ENCODE measurements at places on chromosomes 16 and 17.

- no peak for DNase-seq
Measured at GRCh38 chr17:917941-918740, 61.4 kb downstream of the NXN start.

DNA sequence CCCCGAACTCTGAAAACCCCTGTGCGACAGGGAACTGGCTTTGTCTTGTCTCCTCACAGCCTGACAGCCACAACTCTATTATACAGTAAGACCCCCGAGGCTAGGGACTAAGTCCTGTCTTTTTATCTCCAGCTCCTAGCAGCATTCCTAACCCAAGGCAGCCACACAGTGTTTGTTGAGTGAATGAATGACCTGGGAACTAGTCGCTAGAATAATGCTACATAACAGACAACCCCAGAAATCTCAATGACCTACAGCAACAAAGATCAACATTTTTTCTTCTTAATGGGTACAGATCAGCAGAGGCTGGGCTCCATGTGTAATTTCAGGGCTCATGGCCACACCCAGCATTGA lies 71.4 kb upstream of the TNRC6C start:
- DNase-seq = no peak

- DNase-seq = no peak
Measured at GRCh38 chr17:8161289-8162232, 1.2 kb downstream of the VAMP2 start.

GRCh38 chr16:46549477-46549876 lies 71.7 kb downstream of the SHCBP1 start:
- DNase-seq = no peak

GRCh38 chr16:7366993-7367880 lies 34.6 kb downstream of the RBFOX1 start:
- no peak for DNase-seq

DNA sequence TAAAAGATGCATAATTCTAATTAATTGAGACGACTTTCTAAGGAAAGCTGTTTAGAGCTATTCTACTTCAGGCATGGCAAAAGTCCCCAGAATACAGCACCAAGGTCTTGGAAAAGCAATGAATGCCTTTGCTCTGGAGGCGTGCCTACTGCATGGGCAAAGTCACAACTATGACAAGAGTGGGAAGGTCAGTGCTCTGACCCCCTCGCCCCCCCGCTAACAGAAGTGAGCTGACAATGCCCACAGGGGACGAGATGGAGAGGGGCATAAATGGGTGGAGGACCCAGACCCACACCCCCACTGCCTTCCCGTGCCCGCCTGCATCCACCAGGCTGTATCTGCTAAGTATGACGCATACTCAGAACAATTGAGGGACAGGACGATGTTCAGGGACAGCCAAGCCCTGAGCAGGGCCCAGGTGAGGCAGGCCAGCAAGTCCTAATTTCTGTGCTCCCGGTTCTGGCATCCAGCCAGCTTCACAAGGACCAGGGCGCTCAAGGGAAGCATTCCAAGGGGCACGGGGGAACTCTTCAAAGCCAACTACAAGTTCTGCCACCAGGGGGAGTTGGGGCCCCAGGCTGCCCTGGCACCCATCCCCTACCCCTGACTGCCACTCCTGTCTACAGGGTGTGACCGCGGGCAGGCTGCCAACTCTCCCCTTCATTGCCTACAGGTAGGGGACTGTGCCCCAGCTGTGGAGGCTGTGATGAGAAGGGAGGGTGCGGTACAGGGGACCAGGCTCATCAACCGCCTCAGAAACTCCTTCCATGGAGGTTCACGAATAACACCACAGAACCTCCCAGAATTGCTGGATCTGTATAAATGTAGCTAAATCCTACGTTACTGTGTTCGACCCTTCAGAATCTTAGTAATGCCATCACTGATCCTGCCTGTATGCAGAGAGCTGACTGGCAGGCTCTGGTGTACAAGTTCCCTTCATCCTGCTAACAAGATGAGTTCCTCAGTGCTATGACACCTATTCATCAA lies 20.8 kb downstream of the NPRL3 start:
- DNase-seq = peak; percentile 73

DNA sequence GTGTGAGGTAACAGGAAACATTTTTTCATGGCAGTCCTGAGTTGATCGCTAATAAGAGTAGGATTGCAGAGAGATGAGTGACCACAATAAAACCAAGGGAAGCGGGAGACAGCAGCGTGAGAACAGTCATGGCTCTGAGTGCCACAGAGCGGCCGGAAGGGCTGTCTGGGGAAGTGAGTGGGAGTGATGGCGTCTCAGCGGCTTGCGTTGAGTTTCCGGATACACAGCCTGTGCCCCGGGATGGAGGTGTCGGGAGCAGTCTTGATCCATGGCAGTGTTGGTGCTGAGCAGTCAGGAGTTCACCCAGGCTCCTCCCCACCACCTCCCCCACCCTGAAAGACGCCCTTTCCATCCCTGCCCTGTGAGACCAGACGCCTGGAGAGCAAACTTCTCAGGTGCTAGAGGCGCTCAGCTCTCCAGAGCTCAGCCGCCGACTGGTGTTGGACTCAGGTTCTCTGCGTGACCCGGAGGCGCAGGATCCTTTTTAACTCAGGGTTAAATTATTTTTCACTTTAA lies 59.8 kb downstream of the BANP start:
- DNase-seq = no peak

- no peak for DNase-seq
Measured at GRCh38 chr17:16406742-16407674, 8.4 kb upstream of the TRPV2 start.

DNA sequence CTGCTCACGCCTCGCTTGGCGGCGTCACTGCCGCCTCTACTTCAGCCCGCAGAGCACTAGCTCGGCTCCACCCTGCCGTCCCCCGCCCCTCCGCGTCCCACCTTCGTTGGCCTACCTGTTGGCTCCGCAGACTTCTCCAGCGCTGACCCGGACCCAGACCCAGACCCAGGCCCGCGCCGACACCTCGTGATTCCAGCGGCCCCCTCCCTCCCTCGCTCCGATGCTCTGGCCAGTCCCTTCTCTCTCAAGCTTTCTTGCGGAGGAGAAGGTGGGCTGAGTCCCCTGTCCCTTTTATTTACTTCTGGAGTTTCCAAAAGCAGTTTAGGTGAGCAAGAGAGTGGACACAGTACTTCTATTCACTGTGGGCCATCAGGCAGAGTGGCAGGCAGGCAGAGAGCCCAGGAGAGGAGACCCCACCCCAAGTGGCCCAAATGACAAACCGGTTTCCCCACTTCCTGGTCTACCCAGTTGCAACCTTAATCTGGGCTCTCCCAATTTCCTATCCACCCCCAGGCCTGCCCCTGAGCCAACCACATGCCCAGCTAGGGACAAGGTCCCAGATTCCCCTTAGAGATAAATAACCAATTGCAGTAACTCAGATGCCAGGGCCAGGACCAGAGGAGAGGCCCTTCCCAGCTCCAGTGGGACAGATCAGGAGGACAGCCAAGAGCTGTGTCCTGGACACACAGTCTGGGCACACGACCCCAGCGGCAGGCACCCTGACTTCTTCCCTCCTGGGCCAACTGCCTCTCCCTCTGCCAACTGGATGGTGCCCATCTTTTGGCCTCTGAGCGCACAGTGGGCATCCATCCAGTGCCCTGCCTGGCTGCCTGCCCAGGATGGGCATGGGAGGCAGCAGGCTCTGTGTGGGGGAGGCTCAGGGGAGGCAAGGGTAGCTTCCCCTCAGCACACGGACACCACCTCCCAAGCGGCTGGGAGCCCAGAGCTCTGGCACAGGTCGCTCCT lies 1.2 kb upstream of the SRCIN1 start:
- DNase-seq = no peak

DNA sequence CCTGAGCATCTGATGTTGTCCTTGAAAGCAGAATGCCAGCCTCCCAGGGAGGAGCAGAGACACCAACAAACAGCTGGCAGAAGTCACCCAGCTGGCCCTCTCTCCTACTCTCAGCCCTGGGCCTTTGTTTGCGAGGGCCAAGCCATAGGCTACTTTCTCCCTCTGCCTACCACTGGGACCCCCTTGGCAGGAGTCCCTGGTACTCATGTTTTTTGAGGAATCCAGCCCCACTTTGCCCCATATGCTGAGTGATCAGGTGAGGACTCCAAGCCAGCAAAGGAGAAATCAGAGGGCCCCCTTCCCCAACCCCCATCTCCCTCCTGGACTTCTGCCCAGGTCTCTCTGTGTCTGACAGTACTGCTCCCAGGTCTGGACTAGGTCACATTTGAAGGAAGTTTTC lies 121.9 kb downstream of the USP31 start:
- DNase-seq = peak; percentile 39

Data from NCI-H510A (cell line).